Fibroblast of pulmonary artery (primary cell): ENCODE measurements at places on chromosomes 6 and 20.

DNA sequence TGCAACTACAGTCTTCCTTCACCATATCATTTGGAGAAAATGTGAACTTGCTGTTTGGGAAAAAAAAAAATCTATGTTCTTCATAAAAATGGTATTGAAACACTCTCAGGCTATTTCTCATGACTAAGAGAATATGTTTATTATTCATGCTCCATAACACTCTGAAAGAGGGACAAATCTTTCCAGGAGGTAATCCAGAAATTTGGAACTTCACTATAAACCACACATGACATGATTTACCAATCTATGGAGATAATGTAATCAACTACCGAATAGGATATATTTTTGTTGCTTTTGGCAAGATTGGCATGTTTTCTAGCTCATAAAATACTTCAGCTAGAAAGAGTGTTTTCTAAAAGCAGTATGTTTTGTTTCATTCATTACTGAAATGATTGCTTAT lies 56.3 kb downstream of the THEMIS start:
- DNase-seq = no peak

GRCh38 chr20:43379239-43379917 lies 78.3 kb upstream of the SRSF6 start:
- DNase-seq = peak; percentile 84

- no peak for DNase-seq
Measured at GRCh38 chr6:122567034-122567433, 43.2 kb upstream of the PKIB start.

GRCh38 chr6:12343440-12344162 lies 53.4 kb downstream of the EDN1 start:
- peak; percentile 48 for DNase-seq

DNA sequence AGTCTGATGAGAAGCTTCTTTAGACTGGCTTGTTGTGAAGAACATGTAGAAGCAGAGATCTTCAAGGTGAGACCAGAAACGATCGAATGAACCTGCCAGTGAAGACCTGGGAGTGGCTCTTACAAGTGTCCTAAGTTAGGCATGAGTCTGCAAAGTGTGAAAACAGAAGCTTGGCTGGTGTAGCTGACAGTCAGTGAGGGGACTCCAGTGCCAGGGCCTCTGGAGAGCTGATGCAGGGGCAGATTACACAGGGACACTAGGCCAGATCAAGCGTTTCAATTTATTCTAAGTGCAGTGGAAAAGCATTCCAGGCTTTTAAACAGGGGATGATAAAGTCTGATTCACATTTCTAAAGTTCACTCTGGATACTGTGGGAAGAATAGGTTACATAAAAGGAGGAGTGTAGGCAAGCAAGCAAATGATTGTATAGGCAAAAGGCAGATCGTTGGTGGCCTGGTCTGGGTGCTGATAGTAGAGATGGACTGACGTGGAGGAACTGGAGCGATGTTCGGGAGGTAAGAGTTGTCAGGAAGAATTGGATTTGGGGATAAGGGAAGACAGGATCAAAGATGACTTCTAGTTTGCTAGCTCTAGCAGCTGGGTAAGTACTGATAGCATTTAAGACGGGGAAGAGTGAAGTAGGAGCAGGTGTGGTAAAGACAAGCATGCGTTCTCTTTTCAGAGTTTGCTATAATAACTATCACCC lies 133.5 kb downstream of the MAN1A1 start:
- no peak for DNase-seq

DNA sequence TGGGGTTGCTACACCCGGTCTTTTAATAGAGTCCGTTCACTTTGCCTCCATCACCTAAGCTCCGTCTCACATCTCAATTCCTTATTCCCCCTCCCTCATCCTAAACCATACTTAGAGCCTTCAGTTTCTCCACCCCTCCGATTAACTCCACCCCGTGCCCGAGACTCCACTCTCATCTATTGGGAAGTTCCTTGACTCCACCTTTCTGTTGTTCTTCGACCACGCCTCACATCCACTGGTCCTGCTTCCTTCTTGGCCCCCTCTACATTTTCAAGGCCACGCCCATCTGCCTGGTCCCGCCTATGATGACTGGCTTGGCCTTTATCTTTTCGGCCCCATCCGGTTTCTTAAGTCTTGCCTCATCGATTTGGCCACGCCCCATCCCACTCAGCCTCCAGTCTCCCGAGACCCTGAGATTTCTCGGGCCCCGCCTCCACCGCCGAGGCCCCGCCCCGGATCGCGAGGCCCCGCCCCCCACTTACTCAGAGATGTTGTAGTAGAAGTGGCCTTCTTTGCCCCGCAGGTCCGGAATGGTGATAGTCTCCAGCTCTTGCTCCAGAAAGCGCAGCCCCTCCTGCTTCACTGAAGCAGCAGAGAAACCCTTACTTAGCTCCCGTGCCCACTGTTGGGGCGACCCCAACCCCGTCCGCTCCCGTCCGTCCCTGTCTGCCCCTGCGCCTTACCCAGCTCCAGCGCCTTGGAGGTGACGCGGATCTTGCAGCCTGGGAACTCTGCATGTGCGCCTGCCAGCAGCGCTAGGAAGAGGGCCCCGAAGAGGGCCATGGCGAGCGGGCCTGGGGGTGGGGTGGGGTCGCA lies 1.1 kb downstream of the PLTP start:
- peak; percentile 100 for DNase-seq

- DNase-seq = peak; percentile 97
Measured at GRCh38 chr6:8063761-8064637, at the start of gene BLOC1S5. TSS of gene BLOC1S5 (minus strand) at chr6:8064389. CDS start at chr6:8064376, 13 bp downstream.
